ENCODE measurements at places on chromosomes 2 and 18. TPM values are rescaled to one million over a fixed set of nuclear protein-coding genes. Genes with fewer than 3 reads are reported as not detected.

The POTEJ gene
- total RNA-seq = not detected

- no peak for DNase-seq
These were observed 188.1 kb downstream of the ZEB2 start for GRCh38 chr2:144331674-144332355.

The RAMP1 gene
- 90.4 TPM for total RNA-seq

DNA sequence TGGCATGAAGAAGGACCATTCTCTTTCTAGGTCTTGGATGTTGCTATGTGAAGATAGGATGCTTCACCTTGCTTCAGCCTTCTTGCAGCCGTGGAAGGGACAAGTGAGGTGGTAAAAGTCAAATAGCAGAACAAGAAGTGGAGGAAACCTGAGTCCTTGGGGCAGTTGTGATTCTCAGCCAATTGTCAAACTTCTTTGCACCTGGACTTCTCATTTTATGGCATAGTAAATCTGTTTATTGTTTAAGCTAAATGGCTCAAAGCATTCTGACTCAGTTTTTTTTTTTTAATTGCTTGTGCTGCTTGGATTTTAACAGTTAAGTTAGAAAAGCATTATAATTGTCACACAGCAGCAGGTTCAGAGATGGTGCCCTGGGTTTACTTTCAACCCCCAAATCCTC is 33.0 kb upstream of the ST6GAL2 start:
- DNase-seq = no peak

- DNase-seq = no peak
These were observed 711.2 kb upstream of the SALL3 start for GRCh38 chr18:78268226-78268988.

- no peak for DNase-seq
These were observed 38.5 kb upstream of the CXCR4 start for GRCh38 chr2:136156411-136156810.

The BBS5 gene
- 12.3 TPM for total RNA-seq

The RTN4 gene
- total RNA-seq = 318 TPM

- DNase-seq = no peak
These were observed 288.8 kb upstream of the SIX3 start for GRCh38 chr2:44652701-44653100.
